Ovary (tissue), 10 donors: ENCODE measurements at places on chromosomes 3 and 15. TPM values are rescaled to one million over a fixed set of nuclear protein-coding genes. Genes with fewer than 3 reads are reported as not detected.

AGBL1 gene
- total RNA-seq: under 0.01 TPM

FAM43A gene
- total RNA-seq: 5.2 TPM

XCR1 gene
- total RNA-seq: not detected

SPATA12 gene
- total RNA-seq: not detected

NR1I2 gene
- 0.20 TPM for total RNA-seq

DNA sequence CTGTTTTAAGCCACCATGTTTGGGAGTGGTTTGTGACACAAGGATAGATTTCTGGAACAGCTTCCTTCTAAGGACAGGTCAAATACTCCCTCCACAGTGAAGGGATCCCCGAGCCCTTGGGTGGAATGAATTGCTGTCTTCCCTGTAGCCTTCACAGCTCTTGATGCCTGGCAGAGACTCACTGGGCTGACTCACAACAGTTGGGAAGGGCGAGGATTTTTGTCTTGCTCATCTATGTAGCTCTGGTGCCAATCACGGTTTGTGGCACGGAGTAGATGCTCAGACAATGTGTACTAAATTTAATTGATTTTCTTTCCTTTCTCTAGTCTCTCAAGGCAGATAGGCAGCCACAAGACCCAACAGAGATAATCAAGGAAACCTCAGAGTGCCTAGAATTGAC is 27.0 kb downstream of the CRYGS start:
- no peak for DNase-seq

DNA sequence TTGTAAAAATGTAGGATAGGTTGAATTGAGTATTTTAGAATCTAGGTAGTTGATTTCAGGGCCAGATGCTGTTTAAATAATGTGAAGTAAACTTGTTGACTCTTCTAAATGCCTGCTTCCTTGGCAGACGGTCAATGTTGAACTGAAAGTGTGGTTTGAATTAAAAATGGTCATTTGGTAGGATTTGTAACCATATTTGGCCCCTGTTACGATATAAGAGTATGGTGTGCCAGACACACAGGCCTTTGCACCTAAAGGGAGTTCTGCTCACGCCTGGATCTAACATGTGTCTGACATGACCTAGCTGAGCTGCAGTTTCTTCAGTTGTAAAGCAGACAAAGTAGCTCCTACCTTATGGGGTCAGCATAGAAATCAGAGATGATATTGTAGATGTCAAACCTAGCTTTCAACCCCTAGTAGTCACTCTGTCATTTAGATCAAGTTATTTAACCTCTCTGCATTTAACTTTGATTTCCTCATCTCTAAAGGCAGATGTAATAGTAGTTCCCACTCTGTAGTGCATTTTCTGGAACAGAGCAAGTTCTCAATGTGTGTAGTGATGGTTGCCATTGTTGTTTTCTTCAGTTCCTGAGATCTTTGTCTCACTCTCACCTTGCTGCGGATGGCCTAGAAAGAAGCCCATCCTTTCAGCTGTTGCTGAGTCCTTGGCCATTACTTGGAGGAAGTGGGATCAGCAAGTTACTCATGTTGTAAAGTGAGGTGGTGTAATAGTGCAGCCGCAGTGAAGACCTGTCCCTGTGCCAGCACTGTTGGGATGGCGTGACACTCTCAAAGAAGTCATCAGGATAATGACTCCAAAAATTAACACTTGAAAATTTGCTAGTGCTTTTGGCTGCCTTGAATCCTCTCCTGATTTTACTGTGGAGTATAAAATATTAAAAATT is 90.2 kb downstream of the GHSR start:
- DNase-seq: no peak

- no peak for DNase-seq
Observed at GRCh38 chr15:45185903-45186770, 1.6 kb downstream of the SHF start.

DNA sequence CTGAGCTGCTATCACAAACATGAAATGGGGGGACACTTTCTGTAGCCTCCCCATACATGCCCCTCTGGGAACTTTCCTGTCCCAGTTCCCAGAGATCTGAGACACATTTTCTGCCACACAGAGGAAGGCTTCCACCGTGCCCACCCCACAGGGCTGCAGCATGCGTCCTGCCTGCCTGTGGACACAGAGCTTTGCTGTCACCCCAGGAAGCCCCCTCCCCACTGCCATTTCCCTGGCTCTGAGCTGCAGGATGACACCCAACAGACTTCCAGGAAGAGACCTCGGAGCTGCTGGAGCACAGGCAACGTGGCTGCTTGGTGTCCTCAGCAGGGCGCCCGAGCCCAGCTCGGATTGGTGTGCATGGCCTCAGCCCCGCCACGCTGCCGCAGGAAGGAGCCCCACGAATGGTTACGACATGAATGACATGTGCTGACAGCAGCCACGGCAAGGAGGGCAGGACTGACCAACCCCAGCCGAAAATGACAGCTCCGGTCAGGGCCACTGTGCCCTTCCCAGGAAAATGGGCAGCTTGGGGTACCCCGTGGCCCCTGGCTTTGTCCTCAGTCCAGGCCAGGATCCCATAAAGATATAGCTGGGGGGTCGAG is 81.3 kb downstream of the VGLL4 start:
- DNase-seq: no peak

DNA sequence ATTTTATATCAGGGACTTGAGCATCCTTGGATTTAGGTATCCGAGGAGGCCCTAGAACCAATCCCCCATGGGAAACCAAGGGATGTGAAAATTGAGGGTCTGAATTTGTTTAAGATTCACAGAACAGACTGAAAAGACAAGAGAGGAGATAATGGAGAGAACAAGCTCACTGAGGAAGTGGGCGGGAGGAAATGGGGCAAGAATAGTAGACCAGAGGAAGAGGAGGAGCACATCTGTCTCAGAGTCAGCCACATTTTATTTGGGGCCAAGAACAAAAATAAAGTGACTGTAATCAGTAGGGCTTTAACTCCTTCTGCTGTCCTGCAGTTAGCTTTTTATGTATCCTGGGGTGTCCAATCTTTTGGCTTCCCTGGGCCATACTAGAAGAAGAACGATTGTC is 63.8 kb downstream of the BLM start:
- no peak for DNase-seq

DNA sequence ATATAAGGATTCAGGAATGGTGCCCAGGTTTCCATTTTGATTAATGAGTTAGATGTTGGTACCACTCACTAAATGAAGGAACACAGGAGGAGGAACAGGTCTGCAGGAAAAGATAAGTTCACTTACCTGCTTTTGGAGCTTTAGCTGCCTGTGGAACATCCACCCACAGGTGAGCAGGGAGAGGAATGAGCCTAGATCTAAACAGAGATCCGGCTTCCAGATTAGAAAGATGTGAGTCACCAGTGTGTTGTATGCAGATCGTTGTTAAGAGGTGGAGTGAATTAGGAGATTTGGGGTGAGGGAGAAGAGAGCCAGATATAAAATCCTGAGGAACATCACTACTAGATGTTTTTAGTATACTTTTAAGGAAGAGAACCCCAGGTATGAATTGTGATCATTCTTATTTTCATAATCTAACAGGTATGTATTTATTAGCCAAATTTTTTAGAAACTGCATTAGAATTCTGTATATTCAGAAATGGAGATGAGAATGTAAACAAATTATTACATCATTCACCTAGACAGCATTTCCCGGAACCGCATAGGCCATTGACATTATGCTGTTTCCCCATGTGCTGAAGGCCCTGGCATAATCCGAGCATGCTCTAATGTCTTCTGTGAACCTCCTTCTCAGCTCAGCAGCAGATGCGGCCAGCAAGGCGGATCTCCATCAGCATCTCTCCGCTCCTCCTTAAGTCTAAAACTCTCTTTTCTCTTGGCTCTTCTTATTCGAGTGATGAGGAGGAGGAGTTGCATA is 118.2 kb downstream of the KLHL25 start:
- no peak for DNase-seq

DNA sequence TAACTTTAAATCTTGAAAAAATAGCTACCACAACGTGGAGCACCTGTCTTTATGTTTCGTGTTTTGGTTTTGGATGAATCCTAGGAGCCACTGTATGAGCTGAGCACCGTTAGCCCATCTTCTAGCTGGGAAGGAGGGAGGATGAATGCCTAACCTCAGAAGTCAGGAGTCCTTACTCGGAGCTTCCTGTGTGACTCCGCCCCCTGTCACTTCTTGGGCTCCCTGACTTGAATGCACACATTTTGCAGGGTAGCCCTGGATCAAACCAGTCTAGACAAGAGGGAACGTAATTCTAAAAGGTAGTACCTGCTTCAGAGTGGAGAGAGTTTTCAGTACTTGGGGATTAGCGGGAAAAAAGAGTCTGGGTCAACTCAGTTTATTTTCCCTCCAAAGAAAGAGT is 5.3 kb downstream of the GABRA5 start:
- no peak for DNase-seq

DNA sequence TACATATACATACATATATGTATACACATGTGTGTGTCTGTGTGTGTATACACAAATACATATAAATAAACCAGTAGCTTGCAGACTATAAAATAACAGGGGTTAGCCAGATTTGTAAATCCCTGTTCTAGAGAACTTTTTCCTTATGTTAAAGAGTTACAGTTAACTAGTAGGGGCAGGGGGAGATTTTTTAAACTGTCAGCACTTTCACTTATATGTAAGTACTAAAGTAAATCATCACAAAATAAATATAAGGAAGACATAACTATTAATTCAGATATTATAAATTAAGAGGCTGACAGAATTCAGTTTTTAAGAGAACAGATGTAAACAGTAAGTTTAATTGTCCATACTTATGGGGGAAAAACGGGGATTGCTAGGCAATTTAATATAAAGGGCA is 74.0 kb downstream of the LRRFIP2 start:
- no peak for DNase-seq

DNA sequence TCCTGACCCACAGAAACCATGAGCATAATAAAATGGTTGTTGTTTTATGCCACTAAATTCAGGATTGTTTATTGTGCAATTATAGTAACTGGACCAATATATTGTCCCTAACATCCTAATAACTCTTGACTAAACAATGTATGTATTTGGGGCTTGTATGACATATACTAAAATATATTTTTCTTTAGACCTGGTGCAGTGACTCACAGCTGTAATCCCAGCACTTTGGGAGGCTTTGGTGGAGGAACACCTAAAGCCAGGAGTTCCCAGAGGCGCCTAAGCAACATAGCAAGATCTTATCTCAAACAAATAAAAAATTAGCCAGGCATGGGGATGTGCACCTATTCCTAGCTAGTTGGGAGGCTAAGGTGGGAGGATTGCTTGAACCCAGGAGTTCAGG is 180.4 kb downstream of the SUCNR1 start:
- no peak for DNase-seq

DNA sequence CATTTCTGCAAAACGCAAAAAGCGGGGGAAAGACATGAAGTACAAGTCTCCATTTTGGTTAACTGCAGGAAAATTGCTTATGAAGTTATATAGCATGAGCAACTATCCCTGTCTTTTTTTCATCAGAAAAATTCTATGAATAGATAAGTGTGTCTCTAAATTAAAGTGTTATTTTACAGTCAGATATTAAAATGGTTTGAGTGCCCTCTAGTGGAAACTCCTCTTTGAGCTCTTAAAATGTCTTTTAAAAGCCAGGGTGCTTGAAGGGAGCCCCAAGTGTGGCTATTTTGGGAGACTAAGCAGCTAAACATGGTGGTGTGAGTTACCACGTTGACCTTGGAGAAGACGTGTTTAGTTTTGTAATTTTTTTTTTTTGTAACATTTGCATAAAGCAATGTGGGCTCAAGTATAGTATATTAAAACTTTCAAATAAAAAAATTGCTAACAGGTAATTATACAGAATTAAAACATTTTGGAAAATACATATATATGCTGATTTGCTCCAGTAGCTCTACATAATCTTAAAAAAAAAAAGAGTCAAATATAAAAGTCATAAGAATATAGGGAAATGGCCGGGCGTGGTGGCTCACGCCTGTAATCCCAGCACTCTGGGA is 77.2 kb downstream of the PPP2R3A start:
- no peak for DNase-seq

DNA sequence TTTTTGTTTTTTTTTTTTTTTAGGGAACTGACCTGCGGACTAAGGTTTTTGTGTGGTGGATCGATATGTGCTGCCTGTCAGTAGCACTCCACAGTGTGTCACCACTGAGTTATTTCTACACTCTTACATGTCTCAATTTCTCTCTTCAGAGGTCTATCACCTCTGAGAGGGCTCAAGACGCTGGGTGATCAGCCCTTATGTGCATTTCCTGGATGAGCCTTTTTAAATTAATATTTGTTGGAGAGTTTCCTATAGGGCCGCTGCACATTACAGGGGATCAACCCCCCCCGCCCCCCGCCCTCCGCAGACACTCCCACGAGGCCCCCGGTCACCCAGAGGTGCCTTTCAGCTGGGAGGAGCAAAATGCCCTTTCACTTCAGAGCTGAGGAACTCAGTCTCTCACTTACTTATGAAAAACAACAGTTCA is 34.5 kb upstream of the AP4E1 start:
- no peak for DNase-seq

GRCh38 chr3:35954413-35954812 is 315.1 kb downstream of the ARPP21 start:
- DNase-seq: no peak

DNA sequence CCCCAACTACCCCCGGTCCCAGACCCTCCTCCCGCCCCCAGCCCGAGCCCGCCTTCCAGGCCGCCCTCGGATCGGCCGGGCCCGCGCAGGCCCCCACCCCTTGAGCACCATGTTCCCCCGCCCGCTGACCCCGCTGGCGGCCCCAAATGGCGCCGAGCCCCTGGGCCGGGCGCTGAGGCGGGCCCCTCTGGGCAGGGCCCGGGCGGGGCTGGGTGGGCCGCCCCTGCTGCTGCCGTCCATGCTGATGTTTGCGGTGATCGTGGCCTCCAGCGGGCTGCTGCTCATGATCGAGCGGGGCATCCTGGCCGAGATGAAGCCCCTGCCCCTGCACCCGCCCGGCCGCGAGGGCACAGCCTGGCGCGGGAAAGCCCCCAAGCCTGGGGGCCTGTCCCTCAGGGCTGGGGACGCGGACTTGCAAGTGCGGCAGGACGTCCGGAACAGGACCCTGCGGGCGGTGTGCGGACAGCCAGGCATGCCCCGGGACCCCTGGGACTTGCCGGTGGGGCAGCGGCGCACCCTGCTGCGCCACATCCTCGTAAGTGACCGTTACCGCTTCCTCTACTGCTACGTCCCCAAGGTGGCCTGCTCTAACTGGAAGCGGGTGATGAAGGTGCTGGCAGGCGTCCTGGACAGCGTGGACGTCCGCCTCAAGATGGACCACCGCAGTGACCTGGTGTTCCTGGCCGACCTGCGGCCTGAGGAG is 472 bp downstream of the CHST14 start:
- DNase-seq: peak; percentile 66
